GM06990 (cell line): ENCODE measurements at places on chromosomes 16 and 17.

GRCh38 chr16:83768986-83769385 lies 38.8 kb upstream of the HSBP1 start:
- no peak for DNase-seq

- DNase-seq, result no peak
Observed at GRCh38 chr16:47636501-47637099, 175.5 kb downstream of the PHKB start.

DNA sequence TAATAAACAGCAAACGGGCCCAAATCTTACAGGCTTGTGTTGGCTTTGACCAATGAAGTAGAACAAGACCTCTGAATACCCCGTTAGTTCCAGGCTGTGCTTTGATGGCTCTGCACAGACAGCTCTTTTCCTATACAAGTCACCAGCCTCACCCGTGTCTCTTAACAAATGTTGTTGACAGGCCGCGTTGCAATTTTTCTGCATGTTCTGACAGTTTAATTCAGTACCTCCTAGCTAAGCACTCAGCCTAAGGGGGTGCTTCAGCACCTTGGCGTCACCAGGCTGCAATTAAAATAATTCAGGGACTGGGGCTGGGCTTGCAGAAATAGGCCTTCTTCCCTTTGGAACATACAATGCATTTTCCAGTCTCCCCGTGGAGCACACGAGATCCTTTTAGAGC lies 500.1 kb downstream of the MAF start:
- DNase-seq, result no peak

DNA sequence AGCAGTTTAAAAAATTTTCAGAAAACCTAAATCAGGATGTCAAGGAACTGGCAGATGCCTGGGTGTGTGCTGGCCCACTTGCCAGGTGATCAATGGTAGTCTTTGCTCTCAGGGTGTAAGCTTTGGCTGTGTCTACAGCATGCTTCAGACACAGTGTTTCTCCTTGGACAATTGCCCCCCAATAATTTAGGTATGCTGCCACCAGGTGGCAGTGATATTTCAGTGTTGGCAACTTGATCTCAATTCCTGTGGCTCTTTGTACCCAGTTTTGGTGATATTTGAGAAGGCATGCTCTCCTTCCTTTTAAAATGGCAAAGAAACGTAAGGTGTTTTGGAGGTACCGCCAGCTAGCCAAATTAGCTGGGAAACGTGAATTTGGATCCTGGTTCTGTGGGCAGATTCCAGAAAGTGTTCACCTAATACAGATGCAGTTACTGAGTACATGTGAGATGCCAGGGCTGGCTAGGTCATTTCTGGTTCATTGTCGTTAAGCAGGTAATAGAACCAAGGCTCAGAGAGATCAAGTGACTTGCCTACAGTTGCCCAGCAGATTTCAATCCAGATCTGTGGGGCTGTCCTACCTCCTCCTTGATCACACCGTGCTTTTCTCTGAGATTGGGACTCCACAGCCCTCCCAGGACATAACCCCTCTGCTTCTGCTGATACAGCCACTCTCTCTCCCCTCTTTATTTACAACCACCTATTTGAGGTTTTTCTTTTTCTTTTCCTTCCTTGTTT lies 155.6 kb upstream of the PLCG2 start:
- no peak for DNase-seq

- DNase-seq, result no peak
Observed at GRCh38 chr17:80538484-80538883, 6.2 kb upstream of the RPTOR start.

GRCh38 chr17:13054666-13055065 lies 36.8 kb upstream of the ELAC2 start:
- no peak for DNase-seq

DNA sequence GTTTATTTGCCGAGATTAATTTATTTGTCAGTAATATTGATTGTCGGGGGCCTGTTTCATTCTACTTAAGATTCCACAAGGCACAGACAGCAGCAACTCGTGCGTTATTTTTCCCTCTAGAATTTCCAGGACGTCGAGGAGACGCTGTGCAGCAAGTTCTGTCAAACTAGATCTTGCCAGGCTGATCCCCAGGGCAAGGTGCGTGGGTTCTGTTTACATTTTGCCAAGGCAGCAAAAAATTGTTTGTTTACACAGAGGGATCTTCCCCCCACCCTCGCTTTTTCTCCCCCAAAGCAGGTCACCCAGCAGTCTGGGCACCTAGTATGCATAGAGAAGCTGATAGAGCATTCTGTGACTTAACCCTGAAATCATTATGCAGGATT lies 111.4 kb downstream of the IRX3 start:
- DNase-seq, result no peak
